Neural crest cell (in vitro differentiated cells): ENCODE measurements at places on chromosomes 3 and 15.

- DNase-seq, result no peak
These were observed 272.6 kb downstream of the EPHA3 start for GRCh38 chr3:89380016-89380415.

GRCh38 chr3:72800869-72801268, 47.4 kb downstream of the SHQ1 start:
- DNase-seq, result no peak

- DNase-seq, result no peak
These were observed 15.9 kb upstream of the GREM1 start for GRCh38 chr15:32701863-32702262.

DNA sequence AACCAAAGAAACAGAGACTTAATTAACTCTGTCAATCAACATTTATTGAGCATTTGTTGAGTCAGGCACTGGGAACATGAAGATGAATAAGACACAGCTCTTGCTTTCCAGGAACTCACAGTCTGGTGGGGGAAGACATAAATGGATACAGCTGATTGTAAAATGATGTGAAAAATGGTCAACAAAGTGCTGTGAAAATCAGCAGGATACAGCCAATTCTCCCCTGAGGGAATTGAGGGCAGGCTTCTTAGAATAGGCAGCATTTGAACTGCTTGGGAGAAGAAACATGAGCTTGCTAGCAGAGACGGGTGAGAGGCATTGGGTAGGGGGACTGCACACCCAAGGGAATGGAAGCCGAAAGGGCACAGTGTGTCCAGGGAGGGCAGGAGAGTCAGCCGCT, 41.1 kb downstream of the MFSD1 start:
- DNase-seq, result no peak

- peak; percentile 50 for DNase-seq
These were observed 54.7 kb downstream of the FAM81A start for GRCh38 chr15:59492389-59493377.

- no peak for DNase-seq
These were observed 29.9 kb downstream of the CGNL1 start for GRCh38 chr15:57406062-57406772.

DNA sequence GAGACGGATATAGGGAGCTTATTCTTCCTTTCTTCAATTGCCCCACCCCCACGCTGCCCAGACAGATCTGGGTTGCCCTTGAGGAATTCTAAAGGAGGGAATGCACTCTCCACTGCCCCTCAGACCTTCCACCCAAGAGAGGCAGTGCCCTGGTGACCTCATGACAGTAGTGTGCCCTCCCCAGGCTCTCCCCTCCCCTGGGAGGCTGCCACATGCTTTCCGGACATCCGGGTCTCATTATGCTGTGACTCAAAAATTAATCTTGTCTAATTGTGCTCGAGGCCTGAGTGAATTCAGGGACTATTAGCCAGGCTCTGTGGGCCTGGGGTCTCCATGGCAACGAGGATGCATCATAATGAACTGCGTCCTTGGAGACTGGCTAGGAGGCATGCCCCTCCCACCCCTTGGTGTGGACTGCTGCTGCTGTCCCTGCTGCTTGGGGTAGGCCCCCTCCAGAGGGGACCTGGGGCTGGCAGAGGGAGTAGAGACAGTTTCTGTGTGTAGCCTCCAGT, 20.8 kb downstream of the CORO2B start:
- peak; percentile 73 for DNase-seq

- DNase-seq, result no peak
These were observed 37.6 kb upstream of the WDR49 start for GRCh38 chr3:167691366-167691765.

DNA sequence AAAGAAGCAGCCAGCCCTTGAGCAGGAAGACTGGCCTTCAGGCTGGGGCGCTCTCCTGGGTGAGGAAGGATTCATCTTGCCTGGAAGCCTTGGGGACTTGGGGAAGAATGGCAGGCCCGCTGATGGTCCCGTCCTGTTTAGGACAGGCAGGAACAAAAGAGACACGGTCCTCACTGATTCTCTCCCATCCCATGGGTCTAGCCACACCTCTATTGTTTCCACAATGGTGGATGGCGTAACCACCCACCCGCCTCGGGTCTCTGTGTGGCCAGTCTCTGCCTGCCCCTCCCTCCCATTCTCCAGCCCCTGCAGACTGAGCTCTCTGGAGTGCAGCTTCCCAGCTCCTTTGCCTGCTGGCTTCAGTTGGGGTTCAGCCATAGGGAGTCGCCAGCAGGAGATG, 284.3 kb downstream of the UACA start:
- DNase-seq, result no peak

DNA sequence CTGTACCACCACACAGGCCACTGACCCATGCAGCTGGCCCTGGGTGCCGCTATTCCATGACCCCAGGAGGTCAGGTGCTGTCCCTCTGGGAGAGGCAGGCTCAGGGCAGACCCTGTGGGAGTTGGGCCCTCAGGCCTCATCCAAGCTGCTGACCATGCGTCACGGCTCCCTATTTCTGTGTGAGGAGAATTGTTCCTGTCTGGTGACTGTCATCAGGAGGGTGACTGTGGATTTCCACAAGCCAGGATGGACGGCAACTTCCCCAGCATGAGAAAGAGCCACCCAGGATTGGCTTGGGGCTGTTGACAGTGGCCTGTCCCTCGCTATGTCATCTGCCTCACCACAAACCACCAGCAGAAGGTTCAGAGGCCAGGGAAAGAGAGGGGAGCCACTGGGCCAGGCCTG, 41.4 kb downstream of the ZDHHC19 start:
- DNase-seq, result no peak

DNA sequence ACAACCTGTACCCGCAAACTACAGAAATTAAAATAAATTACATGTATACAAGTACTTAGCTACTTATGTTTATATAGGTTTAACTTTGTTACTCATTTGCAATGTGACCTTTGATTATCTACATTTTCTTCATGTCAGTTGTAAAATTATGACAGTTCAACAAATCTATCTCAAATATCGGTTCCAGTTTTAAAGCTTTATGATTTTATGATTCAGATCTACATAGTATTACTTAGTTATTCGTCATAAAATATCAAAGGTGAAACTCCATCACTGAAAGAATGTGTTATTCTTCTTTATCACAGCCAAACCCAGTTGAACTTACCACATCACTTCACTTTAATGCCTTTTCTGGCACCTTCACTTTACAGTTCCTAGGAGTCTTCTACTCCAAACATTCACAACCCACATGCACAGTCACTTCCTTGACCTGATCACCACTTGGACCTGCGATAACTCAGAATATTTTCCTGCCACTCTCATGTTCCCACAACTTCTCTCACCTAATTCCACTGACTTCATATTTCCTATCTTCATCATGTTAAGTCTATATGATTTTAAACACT, 47.2 kb downstream of the SLITRK3 start:
- DNase-seq, result no peak

DNA sequence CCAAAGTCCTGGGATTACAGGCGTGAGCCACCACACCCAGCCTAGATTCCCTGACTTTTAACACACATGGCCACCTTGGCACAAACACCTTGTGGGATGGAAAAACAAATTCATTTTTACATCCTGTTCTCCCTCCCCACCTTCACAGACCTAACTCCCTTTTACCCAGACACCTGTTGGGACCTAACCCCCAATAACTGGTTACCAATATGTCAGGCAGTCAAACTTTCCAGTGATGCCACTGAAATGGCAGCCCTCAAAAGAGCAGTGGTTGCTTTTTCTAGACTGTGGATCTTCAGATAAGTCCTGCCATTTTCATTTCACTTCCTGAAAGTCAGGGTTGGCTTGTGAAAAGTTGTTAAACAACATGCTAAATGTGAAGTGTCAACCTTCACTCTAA, 34.9 kb downstream of the SIN3A start:
- DNase-seq, result no peak

DNA sequence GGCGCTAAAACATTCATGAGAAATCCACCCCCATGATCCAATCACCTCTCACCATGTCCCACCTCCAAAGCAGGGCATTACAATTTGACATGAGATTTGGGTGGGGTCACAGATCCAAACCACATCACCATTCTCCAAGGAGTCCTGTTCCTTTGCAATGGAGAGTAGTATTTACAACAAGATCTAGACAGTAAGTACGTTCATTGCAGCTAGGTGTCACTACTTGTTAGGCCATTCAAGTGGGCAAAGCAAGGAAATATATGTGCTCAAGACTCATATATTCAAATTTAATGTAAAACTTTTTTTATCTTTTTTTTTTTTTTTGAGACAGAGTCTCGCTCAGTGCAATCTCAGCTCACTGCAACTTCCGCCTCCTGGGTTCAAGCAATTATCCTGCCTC, 79.3 kb downstream of the AQP9 start:
- DNase-seq, result no peak

DNA sequence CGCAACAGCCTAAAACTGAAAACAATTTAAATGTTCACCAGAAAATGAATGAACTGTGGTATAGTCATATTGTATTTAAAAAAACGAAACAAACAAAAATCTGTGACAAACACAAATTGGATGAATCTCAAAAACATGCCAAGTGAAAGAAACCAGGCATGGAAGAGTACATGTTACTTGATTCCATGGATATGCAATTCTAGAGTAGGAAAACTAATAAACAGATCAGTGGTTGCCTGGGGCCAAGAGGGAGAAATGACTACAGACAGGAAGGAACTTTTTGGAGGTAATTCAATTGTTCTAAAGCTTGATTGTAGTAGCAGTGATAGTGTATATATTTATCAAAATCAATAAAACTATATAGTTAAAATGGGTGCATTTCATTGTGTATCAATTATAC, 16.8 kb downstream of the UBE3A start:
- no peak for DNase-seq
